ENCODE measurements at places on chromosomes 7 and 10.

- DNase-seq = no peak
Observed at GRCh38 chr10:26481914-26482550, 43.9 kb downstream of the APBB1IP start.

DNA sequence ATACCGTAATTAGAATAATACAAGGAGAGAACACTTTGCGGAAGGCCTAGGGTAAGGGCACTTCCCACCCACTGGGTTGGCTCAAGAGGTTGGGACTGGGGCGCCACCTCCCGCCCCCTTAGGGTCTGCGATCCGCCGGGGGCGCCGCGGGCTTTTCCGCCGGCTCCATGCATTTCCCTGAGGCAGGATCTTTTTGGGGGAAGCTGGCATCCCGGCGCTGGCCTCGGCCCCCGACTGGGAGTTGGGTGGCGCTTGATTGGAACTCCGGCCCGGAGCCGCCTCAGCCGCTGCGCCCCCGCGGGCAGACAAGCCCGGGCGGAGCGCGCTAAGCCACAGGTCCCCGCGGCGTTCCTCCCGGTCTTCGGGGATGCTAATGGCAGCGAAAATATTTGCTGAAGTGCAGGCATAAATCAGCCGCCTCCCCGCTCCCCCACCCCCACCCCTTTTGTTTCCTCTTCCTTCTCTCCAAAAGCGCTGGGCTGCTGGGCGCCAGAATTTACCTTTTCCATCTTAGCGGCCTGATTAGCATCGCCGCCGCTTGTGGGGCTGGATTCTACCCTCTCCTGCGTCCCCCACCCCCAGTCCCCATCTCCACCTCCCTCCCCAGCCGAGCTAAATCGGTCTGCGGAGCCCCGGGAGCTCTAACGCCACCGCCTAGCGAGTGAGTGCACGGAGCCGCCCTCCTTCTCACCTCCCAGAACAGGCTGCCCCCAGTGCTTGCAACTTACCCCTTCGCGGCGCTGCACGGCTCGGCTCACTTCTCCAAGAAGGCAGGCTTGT is 5.1 kb downstream of the UNC5B start:
- DNase-seq = peak; percentile 88

DNA sequence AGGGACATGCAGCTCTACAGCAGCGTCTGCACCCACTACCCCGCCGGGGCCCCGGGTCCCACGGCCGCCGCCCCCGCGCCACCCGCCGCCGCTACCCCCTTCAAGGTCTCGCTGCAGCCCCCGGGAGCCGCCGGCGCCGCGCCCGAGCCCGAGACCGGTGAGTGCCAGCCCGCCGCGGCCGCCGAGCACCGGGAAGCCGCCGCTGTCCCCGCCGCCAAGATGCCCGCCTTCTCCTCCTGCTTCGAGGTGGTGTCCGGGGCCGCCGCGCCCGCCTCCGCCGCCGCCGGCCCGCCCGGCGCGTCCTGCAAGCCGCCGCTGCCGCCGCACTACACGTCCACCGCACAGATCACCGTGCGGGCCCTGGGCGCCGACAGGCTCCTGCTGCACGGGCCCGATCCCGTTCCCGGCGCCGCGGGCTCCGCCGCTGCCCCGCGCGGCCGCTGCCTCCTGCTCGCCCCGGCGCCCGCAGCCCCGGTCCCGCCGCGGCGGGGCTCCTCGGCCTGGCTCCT is 631 bp downstream of the OTUD1 start:
- peak; percentile 28 for DNase-seq

GRCh38 chr7:131249003-131249402 is 78.7 kb upstream of the MKLN1 start:
- no peak for DNase-seq

DNA sequence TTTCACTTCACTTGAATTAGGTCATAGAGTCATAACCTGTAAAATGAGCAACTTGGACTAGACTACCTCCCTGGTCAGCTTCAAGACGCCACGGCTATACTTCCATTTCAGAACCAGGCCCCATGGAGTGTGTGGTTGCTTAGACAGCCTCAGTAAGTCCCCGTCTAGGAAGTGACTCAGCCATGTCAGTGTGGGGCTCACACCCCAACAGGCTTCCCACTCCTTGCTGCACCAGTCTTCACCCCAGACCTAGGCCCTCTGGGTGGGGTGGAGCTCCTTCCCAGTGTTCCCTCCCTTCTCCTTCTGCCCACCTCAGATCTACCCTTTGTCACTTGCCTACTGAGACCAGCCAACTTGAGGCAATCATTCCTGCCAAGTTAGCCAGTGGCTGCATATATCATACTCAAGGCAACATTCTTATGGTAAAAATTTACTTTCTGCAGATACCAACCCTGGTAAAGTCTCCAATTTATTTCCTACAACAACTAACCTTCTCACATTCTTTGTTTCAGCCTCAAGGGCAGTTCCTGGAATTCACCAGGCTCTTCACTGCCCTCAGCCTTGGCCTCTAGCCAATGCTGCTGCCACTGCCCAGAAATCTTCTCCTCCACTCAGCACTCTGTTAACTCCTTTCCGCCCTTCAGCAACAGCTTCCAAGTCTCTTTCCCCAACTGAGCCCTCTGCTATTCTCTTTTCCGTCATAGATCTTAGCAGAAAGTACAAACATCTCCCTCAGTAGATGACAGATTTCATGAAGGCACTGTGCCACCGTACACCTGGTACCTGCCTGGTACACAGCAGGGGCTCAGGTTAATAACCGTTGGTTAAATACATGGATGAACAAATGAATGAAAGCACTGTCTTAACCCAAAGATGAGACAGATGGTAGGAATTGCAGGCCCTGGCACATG is 31.3 kb upstream of the ZNRF2 start:
- DNase-seq = no peak

GRCh38 chr7:47378728-47379395 is 203.0 kb downstream of the TNS3 start:
- no peak for DNase-seq

- peak; percentile 80 for DNase-seq
Observed at GRCh38 chr10:64385355-64385754, 864.2 kb downstream of the REEP3 start.

- no peak for DNase-seq
Observed at GRCh38 chr7:140153666-140154161, 23.1 kb downstream of the KDM7A start.

DNA sequence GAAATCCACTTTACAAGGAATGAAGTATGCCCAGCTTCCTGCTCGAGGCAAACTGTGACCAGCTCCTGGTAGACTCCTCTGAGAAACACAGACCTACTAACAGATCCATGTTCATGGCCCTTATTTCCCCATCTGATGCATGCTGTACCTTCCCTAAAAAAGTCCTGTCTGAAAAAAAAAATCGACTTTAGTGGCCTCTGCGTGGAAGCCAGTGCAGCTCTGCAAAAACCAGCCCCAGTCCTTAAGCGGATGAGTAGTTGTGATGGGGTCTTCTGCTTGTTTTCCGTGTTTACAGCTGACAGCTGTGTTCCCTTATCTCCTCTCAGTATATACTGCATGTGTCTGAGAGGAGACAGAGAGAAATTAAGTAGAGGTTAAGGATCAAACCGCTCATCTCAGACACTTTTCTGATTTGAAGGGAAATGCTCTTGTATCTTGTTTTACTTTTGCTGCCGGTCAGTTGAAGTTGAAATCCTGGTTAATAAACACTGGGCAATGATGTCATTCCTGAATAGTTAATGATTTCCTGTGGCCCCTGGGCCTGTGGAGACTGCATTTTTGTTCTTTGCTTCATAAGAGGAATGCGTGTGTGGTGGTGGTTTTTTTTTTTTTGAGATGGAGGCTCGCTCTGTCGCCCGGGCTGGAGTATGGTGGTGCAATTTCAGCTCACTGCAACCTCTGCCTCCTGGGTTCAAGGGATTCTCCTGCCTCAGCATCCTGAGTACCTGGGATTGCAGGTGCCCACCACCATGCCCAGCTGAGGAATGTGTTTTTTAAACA is 67.6 kb downstream of the DOCK1 start:
- no peak for DNase-seq

DNA sequence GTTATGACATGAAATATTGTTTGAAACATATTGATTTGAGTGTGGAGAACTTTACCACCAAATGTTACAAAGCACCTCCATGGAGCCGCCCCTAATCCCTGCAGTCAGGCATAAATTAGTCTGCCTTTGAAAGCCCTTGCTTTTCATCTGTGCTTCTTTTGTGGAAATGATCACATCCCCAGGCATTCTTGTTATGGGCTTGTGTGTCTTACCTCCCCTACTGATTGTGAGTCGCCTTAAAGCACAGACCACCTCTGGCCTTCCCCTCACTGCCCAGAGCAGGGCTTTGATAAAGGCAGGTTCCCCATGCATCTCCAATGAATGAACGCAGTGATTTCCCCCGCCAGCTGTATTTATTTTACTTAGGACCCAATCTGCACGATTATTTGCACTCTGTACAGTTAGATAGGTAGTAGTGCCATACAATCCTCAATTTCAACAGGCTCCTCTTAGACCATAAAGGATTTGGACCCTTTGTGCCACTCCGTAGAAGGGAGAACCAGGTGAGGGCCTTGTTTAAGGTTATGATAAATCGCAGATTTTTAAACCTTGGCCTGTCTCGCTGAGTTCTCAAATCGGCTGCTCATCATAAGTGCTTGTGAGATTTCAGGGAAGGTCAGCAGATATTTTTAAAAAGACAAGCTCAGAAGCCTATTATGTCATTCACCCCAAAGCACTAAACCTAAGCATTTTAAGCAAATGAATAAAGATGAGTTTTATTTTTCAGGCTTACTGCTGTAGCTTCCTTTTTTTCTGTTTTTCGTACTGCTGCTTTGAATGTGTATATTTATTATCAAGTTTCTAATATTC is 107.8 kb downstream of the CUBN start:
- DNase-seq = peak; percentile 32

- no peak for DNase-seq
Observed at GRCh38 chr10:107013258-107014006, 151.1 kb downstream of the SORCS1 start.

- DNase-seq = peak; percentile 91
Observed at GRCh38 chr7:128697302-128697905, 25.3 kb downstream of the GARIN1A start.

DNA sequence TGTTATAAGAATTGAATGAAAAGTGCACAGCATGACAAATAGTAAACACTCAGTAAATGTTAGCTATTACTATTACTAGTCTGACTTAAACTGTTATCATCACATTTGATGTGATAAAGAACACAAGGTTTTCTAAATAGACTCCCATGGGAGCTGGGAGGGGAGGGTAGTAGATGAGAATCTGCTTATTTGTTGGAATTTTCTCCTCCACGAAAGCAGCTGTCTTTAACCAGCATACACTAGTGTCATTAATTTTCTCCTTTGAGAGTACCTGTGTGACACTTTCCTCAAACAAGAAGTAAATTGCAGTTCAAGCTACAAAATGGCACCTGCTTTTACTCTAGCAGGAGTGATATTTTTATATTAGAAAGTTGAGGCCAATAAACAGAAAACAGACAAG is 200.1 kb downstream of the SKAP2 start:
- DNase-seq = no peak

DNA sequence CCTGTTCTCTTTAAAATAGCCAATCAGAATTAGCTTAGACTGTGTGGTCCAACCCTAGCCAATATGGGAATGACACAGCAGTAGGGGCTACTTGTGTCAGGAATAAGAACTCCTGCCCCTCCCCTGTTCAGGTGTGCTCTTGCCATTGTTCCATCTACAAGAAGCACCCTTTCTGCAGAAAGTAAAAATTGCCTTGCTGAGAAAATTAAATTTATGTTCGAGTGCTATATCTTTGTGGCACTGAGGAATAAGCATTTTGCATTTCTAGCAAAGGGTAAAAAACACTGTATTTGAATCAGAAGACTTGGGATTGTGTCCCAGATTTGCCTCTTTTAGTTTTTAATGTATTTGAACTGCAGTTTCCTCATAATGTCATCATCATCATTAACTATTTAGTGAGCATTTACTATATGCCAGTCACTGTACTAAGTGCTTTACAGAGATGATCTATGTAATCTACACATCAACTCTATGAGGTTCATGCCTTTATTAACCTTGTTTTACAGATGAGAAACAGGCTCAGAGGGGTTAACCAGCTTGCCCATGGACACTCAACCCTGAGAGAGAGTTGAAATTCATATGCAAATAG is 28.9 kb upstream of the XRCC2 start:
- DNase-seq = no peak
